Stimulated activated CD8-positive, alpha-beta memory T cell treated with anti-CD3 and anti-CD28 coated beads, Interleukin-15, amount 100 ng/mL, for 4 hours (primary cell): ENCODE measurements at places on chromosomes 3 and 15.

GRCh38 chr3:143241481-143241951 is 121.9 kb downstream of the CHST2 start:
- no peak for DNase-seq

DNA sequence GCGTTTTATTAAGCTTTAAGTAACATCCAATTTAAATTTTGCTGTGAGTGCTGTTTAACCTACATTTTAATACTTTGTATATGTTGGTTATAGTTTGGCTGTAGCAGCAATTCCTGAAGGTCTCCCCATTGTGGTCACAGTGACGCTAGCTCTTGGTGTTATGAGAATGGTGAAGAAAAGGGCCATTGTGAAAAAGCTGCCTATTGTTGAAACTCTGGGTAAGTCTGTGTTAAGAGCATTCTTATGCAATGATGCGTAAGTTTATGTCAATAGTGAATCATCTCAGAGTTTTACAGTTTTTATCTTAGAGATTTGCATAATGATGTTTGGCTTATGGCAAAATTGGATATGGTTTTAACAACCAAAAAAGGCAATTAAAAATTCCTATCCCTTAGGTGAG is 62.7 kb downstream of the ASTE1 start:
- DNase-seq: no peak

DNA sequence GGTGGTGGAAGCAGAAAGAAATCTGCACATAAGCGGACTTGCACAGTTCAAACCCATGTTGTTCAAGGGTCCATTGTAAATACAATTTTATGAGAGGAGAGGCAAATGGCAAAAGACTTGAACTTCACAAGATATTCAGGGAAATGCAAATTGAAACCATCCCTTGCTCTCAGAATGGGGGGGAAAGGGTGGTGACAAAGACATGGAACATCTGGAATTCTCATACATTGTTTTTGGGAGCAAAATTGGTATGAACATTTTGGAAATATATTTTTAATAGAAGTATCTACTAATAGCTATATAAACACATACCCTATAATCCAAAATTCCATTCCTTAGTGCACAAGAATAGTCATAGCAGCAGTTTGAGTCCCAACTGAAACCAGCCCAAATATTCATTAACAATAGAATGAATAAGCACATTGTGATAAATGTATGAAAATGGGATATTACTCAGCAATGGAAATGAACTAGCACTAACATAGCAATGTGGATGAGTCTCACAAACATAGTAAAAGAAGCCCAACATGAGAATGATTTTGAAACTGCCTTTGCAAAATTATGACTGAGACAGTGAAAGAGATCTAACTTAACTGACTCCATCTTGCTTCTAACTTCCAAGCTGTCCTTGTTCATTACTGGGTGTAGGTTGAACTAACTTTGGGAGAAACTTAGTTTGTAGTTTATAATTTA is 77.2 kb downstream of the CD200R1L start:
- DNase-seq: no peak

GRCh38 chr3:61924090-61924735 is 362.8 kb downstream of the PTPRG start:
- DNase-seq: no peak

DNA sequence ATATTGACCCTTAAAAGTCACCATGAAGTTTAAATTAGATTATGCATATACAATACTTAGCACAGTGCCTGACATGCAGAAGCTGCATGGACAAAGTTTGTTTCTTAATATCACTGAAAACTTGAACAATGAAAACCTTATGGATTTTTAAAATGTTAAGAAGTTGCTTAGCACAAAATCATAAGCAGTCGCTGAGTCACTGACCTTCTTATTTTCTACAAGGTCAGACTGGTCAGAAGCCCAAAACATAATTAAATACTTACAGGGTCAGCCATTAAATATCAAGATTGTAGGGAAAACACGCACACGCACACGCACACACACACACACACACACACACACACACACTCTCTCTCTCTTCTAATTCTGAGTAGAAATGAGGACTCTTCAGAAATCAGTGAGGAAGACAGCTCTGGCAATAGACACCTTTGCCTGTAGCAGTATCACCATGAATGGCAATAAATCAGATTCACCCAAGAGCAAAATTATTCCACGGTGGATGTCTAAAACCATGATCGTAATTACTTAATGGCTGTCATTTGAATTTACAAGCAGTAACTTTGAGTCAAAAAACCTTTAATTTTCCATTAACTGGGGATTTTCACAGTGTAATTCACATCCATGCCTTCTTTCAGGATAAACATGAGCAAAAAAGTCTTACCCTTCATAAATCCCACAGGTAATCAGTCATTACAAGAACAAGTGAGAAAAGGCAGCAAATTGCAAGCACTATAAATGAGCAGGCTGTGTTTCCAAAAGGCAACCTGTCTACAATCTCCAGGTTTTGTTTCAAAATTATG is 147.5 kb downstream of the OSBPL10 start:
- DNase-seq: no peak

DNA sequence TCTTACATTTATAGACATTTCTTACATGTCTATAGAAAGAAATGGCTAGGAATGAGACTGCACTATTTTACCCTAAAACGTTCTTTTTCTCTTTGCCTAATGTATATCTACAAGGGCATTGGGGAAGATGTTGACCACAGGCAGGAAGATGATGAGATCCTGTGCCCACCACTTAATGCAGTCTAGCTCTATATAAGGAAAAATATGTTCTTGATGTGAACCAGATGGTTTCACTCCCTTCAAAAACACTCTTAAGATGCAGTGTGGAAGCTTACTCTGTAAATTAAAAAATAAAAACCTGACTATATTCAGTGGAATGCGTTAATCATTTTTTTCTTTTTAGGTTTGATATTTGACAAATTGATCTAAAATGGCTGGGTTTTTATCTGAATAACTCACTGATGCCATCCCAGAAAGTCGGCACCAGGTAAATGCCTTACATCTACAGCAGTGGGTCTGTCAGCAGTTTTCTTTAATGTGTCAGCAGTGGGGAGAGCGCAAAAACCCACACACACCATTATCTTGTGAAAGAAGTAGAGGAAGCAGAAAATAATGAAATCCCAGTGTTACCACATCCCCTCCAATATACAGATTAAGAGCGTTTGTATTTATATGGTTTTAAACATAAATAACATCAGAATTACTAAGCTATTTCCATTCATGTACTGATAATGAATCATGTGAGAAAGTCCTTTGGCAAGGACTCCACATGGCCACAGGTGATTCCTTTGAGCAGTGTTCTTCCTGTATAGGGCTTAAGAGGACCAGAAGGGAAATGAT is 10.1 kb downstream of the AGTR1 start:
- no peak for DNase-seq

DNA sequence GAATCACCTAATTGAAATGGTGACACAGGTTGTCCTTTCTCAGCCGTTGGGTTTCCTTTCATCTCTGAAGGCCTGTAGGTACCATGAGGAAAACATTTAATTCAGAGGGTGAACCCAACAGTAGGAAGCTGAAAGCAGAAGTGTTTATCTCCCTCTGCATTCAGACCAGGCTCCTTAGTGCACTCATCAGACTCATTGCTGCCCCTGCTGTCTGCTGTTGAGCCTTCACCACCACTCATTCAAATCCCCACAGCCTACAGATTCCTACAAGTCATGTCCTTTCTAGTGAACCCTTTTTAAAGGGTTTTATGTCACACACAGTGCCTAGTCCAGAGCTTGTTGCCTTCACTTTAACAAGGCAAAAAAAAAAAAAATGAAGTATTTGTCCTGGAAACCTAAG is 13.4 kb downstream of the WDR48 start:
- DNase-seq: no peak

- DNase-seq: no peak
These were observed 378.4 kb upstream of the AGTR1 start for GRCh38 chr3:148319161-148319915.

DNA sequence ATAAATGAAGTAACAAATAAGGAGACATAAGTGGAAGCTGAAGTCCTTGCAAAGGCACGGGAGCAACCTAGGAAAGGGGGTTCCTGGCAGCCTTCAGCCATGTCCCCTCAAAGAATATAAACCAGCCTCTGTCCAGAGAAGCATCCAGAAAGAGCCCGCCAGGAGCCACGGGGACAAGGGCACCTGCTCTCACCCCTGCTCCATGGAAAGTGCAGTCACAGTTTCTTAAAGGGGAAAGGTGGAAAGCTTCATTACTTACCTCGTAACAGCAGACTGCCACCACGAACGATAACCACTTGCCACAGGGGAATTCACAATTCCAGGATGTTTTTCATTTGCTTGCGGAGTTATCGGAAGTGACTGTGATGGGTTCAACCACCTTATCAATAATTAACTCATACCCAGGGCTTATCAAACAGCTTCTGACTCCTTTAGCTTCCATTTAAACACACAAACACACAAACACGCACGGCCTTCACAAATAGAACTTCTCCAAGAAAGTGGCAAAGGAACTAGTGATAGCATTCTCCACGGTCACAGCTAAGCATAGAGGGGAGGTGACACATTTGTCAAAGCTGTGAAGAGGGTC is 134.2 kb upstream of the IGF1R start:
- DNase-seq: no peak

DNA sequence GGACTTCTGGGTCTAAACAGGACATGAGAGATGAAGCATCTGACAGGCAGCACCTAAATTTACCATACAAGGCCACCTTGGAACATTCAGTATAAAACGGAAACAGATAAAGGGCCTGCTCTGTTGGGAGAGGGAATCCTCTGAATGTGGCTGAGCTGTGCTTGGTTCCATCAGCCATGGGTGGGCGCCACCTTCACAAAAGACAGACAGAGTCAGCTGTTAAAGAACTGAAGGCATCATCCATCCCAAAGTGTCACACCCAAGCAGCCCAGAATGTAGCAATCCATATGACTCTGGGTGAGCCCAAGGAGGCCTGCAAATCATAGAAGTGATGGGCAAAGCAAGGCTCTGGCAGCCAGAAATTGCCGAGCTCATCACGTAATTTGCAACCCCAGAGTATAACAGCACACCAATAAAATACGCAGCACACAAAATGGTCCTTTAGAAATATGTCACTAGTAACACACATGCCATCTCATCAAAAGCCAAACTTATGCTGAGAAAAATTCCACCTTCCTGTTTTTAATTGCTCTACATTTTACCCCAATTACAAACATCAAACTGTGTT is 24.8 kb upstream of the RBP1 start:
- no peak for DNase-seq

DNA sequence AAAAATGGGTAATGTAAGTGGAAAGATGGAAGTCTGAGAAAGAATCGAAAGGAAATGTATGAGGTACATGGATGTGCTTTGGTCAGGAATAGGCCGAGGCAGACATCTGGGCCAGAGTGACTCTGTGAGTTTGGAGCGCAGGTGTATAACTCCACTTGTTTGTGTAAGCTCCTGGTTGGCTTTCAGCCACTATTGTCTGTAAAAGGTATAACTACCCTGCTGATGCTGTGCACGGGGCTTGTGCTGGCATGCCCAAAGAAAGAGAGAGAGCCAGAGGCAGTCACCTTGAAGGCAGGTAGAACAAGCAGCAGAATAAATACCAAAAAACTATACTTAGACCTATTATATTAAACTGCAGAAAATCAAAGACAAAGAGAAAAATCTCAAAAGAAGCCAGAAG is 32.7 kb upstream of the CD96 start:
- DNase-seq: no peak

DNA sequence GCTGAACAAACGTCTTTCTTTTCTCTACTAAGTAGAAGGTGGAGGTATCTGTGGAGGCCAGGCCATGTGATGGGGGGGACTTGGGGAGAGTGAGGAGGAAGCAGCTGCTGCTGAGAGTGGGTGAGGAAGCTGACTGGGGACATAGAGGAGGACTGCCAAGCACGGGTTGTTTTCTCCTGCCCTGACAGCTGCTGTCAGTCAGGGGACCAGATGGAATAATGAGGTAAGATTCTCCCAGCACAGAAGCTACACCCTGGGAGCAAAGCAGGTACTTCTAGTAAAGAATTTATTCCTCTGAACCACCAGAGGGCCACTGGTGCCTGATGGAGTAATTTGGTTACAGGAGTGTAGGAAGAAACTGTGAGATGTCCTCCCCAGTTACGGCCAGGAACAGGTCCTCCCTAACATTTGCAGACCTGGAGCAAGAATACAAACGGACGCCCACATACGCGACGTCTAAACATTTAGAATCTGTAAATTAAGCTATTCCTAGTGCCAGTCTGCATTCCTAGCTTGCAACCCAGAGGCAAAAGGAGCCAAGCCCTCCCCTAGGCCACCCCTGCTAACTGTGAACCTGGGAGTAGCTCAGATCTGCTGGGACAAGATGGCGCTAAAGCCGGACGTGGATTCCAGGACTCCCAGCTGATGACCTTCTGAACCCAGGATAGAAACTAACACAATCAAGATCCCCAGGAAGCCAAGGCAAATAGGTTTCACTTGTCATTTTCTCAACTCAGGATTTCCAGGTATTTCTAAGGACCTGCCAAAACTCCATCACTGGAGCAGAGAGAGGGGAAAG is 14.8 kb downstream of the CRYGS start:
- DNase-seq: no peak
